ENCODE measurements at places on chromosomes 11 and 22.
A peak's percentile ranks its signal among the peaks of the same experiment; 100 is the strongest.

DNA sequence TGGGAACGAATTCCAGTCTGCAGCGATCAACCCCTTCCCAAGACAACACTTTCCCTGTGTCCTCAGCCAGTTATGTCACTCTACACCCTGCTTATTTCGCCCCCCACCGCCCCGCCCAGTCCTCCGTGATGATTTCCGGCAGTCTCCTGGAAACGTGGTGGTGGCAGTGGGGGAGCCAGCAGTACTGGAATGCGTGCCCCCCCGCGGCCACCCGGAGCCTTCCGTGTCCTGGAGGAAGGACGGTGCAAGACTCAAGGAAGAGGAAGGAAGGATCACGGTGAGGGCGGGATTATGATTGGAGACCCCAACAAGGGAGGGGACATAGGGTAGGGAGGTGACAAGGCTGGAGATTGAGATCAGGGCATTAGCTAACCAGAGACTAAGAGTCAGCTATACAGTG, 4.1 kb downstream of the ROBO3 start:
- DNase-seq, result no peak

GRCh38 chr22:28111501-28112189, 192.6 kb upstream of the PITPNB start:
- DNase-seq, result no peak

DNA sequence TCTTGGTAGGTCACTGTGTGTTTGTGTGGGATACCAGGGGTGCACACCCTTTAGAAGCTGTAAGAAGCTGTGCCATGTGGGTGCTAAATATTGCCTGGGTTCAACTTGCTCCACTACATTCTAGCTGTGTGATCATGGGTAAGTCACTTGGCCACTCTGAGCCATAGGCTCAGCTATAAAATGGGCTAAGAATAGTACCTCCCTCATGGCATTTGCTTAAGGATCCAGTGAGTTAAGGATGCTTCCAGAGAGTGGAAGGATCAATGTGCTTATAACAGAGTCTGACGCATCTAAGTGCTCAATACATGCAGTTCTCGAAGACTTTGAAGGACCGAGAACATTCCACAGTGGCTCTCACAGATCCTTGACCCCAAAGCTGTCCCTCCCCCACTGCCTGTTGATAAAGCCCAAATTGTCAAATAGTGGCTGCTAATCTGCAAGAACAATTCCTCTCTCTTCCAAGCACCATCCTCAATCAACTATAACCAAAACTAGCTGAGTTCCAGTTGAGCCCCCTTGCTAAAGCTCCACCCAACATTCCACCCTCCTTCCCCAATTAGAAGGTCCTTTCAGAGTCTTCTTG, 13.2 kb upstream of the TMPRSS6 start:
- DNase-seq, result no peak

DNA sequence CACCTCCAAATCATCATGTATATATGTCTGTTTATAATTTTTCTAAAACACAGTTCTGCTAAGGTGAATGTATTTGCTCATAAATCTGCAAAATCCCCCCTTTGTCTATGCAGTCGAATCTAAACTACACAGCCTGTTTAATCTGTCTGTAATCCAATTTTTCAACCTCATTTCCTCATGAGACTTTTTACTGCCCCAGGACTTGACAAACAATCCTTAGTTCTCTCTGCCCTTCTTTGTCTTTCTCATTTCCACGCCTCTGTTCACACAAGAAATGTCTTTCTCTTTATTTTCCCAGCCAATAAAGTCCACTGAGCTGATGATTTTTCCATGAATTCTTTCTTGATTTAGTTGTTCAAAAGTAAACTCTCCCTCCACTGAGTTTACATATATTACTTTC, 1154.3 kb downstream of the FAM181B start:
- no peak for DNase-seq

DNA sequence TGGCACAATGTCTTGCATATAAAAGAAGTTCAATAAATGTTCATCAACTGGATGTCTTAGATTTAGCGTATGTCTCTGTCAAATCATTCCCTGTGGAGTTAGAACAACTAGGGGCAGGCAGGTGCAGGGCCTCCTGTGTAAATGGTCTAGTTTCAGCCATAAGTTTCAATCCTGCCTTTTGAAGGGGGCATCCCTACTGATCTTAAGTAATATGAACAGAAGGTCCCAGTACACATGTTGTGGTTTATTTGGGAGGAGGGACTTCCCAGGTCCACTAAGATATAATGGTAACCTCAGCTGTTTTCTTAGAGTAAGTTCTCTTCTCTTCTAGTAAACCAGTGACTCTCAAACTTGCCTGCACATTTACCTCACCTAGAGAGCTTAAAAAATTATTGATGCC, 19.8 kb downstream of the TTC12 start:
- no peak for DNase-seq

DNA sequence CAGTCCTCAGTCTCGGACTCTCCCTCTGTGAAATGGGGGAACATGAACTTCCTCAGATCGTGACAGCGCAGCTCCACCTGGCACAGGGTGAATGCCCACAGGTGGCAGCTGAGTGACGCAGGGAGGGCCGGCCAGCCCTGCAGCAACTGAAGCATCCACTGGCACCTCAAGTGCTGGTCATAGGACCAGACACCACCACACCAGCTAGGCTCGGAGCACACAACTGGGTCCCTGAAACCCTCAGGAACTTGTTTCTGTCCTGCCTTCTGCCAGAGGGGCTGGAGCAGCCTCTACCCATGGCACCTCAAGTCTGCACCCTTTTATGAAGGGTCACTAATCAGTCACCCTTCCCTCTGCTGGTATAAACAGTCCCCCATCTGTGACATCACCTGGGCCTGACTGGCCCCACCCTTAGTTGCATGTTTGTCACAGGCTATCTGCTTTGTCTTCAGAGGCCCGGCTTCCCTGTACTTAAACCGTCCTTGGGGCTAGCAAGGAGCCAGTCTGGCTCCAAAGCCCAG, 7.4 kb upstream of the CDC42BPG start:
- DNase-seq, result peak; percentile 10

GRCh38 chr11:74019860-74020259, 11.0 kb upstream of the UCP3 start:
- peak; percentile 73 for DNase-seq

DNA sequence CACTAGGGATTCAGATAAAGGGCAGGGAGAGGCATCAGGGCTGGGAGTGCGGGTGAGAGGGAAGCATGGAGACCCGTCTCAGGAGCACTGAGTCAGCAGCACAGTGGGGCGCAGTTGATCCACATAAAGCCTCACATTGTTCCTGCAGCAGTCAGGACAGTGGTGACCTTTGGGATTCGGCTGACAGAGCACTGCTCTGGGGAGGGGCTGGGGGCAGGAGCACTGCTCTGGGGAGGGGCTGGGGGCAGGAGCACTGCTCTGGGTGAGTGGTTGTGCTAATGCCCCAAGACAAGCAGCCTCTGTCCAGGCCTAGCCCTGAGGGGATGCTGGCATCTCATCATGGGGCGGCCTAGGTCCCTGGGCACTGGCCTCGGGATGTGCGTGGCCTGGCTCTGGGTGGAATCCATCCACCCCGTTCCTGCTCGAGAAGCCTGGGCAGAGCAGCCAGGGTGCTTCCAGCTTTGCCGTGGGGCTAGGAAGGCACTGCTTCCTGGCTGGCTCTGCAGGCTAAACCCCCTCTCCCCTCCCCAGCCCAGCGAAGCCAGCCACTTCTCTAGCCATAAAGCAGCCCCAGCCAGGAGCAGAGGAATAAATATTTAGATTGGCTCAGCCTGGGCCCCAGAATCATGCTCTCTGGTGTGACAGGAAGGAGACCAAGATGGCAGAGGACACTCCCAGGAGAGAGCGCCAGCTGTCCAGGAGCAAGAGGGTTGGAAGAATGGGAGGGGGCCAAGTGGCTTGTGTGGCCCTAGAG, 7.3 kb downstream of the OAF start:
- DNase-seq, result no peak

GRCh38 chr11:114354076-114354475, 46.2 kb downstream of the C11orf71 start:
- DNase-seq, result no peak

- DNase-seq, result no peak
Observed at GRCh38 chr11:79296141-79296540, 144.7 kb downstream of the TENM4 start.

- no peak for DNase-seq
Observed at GRCh38 chr11:118740892-118741291, 50.1 kb downstream of the DDX6 start.

GRCh38 chr11:126547161-126547560, 191.7 kb downstream of the ST3GAL4 start:
- DNase-seq, result no peak

DNA sequence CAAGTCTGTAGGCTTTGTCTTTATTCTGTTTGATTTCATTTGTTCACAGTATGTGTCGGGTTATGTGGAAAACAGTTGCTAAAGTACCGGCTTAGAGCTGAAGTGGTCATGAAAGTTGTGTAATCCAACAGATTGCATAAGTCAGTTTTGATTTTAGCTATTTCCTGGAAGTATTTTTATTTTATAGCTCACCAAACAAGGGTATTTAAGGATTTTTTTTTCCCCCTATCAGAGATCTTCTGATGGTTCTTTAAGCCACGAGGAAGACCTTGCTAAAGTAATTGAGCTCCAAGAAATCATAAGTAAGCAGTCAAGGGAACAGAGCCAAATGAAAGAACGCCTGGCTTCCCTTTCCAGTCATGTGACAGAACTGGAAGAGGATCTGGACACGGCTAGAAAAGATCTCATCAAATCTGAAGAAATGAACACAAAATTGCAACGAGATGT, 55.9 kb downstream of the PPFIA1 start:
- DNase-seq, result no peak

GRCh38 chr11:32039149-32039548, 51.7 kb upstream of the RCN1 start:
- DNase-seq, result no peak

DNA sequence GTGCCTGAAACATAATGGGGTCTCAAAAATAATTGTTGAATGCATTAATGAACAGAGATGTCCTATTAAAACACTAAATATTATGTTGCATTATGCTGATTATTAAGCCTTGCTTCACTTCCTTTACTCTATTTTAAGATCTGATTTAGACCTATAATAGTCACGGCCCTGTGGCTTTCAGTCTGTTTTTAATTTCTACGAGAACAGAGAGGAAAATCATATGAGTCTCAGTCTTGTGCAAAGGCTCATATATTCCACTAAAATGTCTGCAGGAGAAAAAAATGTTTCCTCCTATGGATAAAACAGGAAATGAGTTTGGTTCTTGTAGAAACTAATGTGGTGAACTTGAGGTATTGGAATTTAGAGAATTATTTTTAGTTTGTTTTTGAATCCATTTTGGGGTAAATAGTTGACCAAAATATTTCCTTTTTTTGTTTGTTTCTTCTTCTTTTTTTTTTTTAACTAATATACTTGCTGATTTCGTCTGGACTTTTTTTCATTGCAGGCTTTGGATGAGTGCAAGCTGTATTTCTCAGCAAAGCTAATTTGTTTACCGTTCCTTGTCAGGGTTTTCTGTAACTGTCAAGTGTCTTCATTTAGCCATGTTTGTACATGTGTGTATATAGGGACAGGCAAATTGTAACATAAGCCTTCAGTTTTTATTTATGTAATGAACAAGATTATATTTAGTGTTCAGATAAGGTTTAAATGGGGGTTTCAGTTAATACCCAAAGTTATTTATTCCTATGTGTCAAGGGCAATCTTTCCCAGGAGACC, 139.1 kb upstream of the DDI1 start:
- DNase-seq, result no peak

DNA sequence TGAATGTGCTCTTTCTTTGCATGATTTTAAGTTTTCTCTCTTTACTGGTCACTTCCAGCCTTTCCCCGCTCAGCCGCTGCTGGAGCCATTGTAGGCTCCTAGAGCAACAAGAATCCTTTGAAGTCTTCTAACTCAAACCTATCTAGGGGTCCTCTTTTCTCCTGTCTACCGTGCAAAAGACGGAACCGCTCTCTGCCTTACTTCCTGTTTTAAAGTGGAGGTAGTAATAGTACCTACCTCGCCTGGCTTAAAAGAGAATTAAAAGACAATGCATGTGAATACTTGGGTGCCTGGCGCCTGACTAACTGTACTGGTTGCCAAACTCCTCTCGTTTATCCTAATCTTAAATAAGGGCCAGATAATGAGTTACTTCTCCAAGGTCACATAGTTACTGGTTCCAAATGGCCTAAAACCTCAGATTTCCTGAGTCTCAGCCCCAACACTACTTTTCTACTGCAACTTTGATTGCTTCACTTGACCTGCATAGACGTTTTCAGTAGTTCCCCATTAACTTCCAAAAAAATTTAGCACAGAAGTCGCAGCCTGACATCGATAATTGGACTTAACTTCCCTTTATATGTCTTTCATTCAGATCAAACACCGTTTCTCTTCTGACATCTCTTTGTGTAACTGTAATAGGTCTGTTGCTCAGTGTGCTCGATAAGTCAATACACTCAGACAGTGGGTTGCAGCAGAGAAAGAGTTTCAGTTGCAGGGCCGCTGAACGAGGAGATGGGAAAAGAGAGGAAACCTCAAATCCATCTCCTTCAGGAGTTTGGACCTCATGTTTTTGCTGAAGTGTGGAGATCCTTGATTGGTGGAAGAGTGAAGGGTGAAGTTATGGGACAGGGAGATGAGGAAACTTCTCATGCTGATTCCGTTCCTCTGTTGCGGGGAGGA, 891 bp downstream of the SAMM50 start:
- DNase-seq, result no peak

GRCh38 chr11:113446938-113447337, 28.3 kb downstream of the DRD2 start:
- no peak for DNase-seq

All from activated CD4-positive, alpha-beta T cell treated with anti-CD3 and anti-CD28 coated beads, Interleukin-2, amount 50 U/mL, for 48 hours (primary cell).